ENCODE measurements at places on chromosomes 6 and 20.

- DNase-seq = no peak
Observed at GRCh38 chr20:58416835-58417234, 27.8 kb downstream of the VAPB start.

- DNase-seq = no peak
Observed at GRCh38 chr20:56542489-56543030, 9.5 kb downstream of the FAM209B start.

GRCh38 chr6:68196645-68197044 is 438.4 kb upstream of the ADGRB3 start:
- DNase-seq = peak; percentile 19

- DNase-seq = no peak
Observed at GRCh38 chr6:140078561-140079125, 704.2 kb upstream of the CITED2 start.

DNA sequence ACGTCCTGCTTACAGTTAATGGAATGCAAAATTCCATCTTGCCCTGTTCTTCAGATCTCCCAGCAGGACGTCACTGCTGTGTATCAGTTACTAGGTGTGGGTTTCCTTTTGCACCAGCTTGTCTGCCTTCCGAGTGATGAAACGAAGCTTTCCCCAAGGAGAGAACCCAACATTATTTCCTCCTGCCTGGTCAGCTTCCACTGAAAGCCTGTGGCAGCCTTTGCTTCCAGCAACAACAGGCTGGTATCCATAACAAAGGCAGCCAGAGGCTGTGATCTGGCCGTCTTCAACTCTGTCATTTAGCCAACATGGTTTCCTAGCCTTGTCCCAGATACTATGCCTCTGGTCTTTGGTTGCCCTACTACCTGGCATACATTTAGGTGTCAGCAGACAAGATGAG is 78.9 kb upstream of the HEY2 start:
- peak; percentile 67 for DNase-seq

- DNase-seq = no peak
Observed at GRCh38 chr20:9287826-9288225, 218.9 kb downstream of the PLCB4 start.

DNA sequence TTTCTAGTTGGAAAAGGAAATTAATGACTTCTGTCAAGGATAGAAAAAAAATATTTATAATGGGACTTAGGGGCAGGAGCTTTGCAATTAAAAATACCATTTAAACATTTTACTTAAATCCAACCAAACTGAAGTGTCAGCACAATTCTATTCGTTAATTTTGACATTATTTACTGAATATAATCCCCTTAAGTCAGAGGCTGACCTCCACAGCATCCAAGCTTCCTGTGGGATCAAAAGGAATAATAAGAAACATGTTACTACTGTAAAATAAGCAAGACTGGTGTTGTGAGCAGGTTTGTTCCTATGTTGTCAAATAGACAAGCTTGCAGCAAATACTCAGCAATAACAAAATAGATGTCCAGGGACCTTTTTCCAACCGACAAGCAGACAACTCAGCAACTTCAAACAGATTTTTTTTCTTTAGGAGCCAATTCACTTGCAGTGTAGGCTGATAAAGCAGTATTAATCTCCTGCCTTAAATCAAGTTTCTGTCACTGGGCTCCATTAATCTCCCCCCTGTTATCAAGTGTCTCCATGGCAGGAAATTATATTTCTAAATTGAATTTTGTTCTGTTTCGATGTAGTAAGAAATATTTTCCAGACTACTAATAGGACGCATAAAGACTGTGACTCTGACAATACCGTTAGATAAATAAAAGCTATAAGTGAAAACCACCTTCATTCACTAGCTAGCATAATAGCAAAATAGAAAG is 157.4 kb downstream of the HACE1 start:
- DNase-seq = no peak

GRCh38 chr6:31727717-31728671 is 1.1 kb downstream of the DDAH2 start:
- DNase-seq = no peak

DNA sequence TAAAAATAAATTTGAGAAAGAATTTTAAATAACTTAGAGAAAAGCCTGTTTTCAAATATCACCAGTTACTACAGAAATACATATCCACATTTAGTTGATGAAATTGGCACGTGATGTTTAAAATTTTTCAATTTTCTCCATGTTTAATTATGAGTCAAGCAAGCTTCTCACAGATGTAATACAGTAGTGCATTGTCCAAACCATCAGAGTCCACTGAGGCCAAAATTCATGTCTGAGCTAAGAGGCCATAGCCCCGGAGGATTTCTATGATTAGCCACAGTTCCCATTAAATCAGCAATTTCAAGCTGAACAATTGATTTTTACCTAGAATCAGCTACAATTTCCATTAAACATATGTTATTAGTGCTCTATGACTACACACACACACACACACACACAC is 387.0 kb downstream of the LAMA2 start:
- DNase-seq = no peak

GRCh38 chr20:37801921-37802320 is 101.0 kb upstream of the VSTM2L start:
- DNase-seq = no peak

GRCh38 chr6:123687864-123688263 is 51.1 kb upstream of the TRDN start:
- no peak for DNase-seq
